ENCODE measurements at places on chromosomes 12 and 14.
A peak's percentile ranks its signal among the peaks of the same experiment; 100 is the strongest.

- no peak for DNase-seq
These were observed 2.8 kb upstream of the KTN1 start for GRCh38 chr14:55577229-55577628.

GRCh38 chr14:25003537-25003936 is 46.4 kb downstream of the STXBP6 start:
- no peak for DNase-seq

GRCh38 chr14:23209651-23210423 is 26.4 kb upstream of the SLC7A8 start:
- no peak for DNase-seq

GRCh38 chr14:22689199-22689598 is 45.0 kb upstream of the OR6J1 start:
- peak; percentile 73 for DNase-seq

DNA sequence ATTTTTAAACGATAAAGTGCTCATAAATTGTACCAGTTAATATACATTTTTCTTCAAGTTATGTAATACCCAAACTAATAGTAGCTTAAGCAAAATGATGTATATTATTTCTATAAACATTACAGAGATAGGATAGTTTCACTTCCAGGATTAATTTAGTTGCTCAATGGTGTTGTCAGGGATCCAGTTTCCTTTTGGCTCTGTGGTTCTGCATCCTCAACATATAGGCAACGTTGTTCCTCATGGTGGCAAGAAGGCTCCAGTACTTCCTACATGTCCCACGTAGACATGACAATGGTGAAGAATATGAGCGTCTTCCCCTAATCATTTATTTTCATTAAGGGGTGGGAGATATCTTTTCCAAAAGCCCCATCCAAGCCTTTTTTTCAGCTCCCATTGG is 60.7 kb upstream of the DCD start:
- peak; percentile 87 for DNase-seq

DNA sequence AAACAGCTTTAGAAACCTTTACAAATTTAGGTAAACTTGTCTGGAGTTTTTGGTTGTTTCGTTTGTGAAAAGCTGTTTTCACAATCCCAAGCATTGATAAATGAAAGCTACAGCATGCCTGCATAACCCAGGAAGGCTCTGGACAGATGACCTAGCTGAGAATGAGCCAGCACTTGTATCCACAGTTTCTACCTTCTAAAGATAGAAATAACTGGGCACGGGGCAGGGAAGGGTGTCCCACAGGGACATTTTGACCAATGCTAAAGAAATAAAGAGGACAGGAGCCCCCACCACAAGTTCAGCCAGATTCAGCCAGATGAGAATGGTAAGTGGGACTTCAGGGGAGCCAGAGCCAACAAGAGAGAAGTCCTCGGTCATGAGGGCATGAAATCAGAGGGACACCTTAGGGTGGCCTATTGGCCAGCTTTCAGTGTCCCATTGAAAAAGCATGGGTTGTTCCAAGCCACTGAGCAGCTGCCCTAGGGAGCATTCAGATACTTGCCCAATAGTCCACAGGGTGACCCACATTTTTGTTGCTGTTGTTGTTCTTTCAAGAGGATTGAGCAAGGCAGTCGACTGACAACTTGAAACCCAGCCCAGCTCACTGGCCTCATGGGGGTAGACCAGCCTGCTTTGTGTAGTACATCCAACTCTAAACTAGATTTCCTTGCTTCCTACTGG is 140.3 kb upstream of the NUDT4 start:
- DNase-seq, result peak; percentile 4

GRCh38 chr14:103634156-103634555 is 5.1 kb downstream of the KLC1 start:
- no peak for DNase-seq

DNA sequence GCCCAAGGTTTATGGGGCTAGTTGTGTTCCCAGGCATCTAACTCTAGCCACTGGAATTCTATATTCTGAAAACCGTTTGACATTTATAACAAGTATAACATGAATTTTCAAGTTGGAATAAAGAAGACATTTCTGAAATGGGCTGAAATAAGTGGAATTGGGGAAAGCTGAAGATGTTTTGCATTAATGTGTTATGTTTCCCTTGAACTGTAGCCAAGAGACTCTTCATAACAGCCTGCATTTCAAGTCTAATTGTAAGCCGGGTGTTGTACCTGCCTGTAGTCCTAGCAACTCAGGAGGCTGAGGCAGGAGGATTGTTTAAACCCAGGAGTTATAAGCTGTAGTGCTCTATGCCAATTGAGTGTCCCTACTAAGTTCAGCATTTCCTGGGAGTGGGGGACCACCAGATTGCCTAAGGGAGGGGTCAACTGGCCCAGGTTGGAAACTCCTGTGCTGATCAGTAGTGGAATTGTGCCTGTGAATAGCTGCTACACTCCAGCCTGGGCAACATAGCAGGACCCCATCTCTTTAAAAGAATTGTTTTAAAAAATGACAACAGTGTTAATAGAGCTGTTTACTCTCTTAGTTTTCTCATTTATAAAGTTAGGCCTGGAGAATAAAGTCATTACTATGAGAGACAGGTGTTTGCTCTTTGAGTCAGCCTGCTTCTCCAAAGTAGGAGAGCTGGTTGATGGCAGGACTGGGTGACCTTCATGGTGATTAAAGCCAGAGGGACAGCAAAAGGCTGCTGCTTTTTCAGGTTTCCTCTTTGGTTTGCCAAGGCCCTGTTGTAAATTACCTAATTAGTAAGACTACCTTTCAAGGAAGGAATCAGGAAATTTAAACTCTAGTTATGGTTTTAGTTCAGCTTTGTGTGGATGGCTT is 483.6 kb upstream of the RGS6 start:
- DNase-seq, result no peak

DNA sequence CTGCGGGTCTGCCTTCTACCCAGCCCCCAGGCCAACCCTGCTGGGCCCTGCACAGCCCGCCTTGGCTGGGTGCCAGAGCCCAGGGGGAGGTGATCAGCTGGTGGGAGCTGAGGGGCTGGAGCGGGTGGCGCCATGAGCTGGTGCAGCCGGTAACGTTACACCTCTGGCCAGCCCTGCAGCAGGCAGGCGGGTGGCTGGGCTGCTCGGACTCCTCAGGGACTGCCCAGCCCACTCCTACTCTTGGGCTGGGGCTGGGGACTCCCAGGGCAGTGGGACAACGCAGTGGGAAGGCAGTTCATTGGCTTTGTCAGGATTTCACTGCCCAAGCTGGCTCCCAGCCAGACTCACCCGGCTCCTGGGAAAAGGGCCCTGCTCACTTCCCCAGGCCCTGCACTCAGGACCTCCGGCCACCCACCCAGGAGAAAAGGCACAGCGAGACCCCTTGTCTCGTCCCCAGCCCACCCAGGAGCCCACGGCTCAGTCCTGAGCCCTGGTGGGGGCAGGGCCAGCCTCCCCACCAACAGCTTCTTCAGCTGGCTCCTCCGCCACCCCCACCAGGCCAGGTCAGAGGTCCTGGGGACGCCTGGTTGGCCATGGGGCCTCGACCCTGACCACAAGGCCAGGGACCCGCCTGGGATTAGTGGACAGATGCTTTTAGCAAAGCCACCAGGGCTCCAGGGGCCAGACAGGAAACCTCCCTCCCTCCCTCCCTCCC is 1.0 kb downstream of the PGF start:
- DNase-seq, result no peak

DNA sequence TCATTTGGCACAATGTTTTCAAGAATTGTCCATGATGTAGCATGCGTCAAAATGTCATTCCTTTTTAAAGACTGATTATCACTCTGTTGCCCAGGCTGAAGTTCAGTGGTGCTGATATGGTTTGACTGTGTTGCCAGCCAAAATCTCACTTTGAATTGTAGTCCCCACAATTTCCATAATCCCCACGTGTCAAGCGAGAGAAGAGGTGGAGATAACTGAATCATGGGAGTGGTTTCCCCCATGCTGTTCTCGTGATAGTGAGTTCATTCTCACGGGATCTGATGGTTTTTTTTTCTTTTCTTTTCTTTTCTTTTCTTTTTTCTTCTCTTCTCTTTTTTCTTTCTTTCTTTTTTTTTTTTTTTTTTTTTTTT is 21.8 kb upstream of the LRRK2 start:
- DNase-seq, result no peak

- DNase-seq, result no peak
These were observed 49.2 kb downstream of the DAD1 start for GRCh38 chr14:22539831-22540230.

DNA sequence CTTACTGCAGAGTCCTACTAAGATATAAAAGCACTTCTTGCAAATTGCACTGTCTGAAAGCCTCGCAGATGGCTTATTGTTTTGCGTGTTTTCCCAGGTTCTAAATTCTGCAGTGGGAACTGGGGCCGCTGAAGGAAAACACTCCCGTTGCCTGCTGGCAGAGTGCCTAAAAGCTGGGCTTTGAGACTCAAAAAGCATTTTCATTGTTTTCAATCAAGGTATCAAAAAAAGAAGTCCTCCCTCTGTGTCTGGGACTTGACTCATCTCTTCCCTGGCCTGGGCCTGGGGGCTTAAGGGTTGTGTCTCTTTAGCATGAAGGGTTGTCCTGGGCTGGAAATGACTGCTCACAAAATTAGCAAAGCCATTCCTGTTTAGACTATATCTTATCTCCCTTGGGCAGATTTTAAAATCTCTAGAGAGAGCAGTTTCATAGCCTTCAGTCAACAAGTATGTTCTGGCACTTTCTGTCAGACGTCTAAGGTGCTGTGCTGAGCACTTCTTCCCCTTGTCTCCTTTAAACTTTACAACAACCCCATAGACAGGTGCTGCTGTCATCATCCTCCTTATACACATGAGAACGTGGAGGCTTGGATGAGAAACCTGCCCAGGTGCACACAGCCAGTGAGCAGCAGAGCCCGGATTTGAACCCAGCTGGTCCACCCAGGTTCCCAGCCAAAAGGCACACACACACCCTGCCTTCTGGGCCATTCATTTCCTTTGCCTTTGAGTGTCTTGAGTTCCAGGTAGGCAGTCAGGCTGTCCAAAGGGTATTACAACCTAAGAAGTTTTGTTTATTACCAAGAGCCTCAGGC is 31.1 kb downstream of the ELK3 start:
- DNase-seq, result no peak

GRCh38 chr14:20418501-20418909 is 5.2 kb upstream of the TEP1 start:
- DNase-seq, result no peak

- DNase-seq, result no peak
These were observed 15.9 kb downstream of the PYROXD1 start for GRCh38 chr12:21453312-21453852.

DNA sequence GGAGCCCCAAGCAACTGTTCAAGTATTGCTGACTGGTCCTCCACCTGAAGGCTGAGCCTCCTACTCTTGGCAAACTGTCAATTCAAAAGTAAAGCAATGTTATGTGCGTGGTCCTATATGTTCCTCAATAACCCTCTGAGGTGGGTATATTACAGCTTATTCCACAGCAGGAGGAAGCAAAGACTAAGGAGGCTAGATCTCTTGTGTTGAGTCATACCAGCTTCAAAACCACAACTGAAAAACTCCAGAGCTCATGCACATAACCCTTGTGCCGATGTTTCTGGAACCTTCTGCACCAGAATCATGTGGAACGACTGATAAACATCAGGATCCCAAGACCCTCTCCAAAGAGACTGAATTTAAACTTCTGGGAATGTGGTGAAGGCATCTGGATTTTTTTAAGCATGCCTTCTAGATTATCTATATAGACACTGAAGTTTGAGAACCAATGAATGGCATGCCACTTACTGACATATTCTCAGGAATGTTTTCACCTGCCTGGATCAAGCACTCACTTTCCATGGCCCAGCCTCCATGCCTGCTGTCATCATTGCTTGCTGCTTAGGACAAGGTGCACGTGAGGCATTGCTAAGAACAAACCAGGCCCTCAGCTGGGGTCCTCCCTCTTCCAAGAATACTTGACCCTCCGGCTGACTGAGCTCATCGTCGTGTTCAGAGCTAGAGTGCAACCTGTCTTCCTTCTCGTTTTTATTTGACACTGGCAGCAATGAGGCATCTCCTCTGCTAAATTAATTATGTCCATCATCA is 194.7 kb downstream of the BCL11B start:
- peak; percentile 93 for DNase-seq

GRCh38 chr12:68784015-68784414 is 24.0 kb upstream of the MDM2 start:
- peak; percentile 93 for DNase-seq

DNA sequence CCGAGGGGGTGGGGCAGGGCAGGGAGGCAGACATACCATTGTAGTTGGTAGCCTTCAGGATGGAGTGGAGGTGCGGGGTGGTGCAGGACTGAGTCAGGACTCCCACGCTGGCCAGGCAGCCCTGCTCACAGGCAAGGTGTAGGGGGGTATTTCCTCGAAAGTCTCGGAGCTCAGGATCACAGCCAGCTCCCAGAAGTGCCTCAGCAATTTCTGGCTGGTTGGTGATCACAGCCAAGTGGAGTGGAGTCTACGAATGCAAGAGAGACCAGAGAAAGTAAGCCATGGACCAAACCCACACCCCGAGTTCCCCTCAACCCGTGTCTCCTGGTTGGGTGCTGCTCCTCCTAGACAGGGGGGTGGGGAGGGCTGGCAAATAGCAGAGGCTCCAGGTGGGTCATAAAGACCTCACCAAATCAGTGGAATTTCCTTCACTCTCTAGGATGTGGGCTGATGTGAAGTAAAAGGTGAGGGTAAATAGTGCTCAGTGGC is 1.4 kb downstream of the NFKBIA start:
- DNase-seq, result no peak

GRCh38 chr14:104650057-104650980 is 39.1 kb upstream of the INF2 start:
- DNase-seq, result peak; percentile 30

GRCh38 chr12:110531741-110532333 is 29.7 kb downstream of the RAD9B start:
- peak; percentile 56 for DNase-seq

DNA sequence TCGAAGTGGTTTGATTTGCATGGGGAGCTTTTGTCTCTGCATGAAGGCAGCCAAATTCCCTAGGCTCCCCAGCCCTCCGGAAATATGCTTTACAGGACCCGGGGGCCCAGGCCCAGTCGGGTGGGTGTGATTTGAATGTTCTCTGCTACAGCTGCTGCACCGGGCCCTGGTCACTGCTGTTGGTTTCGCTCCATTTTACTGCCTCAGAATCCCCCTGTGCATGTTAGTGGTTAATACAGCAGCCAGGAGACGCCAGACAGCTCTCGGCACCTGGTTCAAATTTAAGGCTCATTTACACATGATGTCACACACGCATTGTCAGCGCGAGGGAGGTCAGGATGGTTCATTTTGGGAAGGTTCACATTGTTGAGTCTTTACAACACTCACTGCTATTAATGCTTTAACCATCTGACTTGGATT is 99.6 kb downstream of the SLC38A6 start:
- no peak for DNase-seq

DNA sequence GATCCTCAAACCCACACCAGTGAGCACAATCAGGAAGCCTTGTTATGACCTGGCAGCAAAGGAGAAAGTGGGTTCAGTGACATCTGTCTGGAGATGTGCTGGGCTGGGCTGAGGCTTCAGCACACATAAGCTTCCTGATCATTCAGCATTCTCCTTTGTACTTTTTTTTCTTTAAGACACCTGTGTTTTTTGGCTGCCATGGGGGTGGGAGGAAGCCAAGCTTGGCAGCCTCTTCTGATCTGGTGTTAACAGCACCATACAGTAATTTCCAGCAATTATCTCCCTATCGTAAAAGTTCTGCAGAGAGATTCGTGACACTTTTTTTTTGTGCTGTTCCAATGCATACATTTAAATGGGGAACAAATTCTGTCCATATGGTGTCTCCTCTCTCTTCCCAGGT is 38.9 kb upstream of the RASSF3 start:
- no peak for DNase-seq

Data from MV-4-11 (cell line).